ENCODE measurements at places on chromosomes 4 and X.

DNA sequence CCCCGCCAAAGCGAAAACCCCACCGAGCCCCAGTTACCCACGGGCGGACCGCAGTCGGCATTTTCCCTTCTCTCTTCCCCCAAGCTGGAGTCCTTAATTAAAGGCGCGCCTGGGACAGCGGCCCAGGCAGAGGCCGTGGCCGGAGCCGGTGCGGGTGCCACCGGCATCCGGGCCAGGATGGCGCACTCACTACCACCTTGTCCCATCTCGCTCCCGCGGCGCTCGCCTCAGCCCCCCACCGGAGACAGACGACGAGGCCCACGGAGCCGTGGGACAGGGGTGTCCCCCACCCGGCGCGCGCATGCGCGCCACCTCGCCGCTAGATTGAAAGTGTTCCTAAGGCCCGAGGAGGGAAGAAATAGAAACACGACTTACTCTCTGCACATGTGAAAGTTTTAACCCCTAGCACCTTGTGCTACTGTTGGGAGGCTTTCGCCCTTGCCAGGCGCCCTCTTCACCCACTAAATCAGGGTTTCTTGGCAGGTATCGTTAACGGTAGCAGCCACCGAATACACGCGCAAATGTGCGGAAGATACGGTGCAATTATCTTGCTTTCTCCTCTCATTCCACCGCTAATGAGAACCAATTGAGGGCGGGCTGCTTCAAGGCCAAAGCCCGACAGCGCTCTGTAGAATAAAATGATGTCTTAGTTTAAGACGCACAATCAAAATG, 64.3 kb upstream of the CCDC160 start:
- peak; percentile 24 for DNase-seq

DNA sequence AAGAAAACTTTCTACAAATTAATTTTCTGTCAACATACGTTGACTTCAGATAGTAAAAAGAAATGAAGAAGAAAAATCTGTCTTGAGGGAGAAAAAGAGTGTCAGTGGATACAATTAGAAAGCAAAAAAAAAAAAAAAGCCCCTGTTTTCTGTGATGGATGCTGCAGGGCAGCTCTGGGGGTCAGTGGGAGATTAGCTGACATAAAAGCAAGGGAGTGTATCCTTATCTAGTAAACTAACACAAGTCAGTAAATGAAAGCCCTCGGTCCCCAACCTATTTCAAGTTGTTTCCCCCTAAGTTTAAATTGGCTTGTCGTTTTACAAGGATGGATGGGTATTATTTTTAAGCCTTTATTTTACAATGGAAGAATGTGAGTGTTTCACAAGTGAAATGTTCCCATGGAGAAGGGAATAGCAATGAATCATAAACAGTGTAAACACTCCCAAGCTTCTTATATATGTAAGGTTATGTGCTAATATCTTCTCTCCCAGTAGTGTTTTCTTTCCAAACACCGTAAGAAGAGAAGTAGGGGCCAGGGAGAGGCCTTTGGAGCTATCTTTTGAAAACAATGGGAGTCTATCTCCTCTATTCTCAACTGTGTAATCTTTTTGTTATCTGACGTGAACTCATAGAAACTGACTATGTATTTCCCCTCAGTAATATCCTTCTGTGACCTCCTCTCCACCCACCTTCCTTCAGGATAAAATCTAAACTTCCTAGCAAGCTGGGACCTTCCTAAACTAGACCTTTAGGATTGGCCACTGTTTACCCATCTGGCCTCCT, 347.7 kb downstream of the FBXO8 start:
- no peak for DNase-seq

- no peak for DNase-seq
These were observed 695.4 kb downstream of the ARAP2 start for GRCh38 chr4:35548921-35549320.

DNA sequence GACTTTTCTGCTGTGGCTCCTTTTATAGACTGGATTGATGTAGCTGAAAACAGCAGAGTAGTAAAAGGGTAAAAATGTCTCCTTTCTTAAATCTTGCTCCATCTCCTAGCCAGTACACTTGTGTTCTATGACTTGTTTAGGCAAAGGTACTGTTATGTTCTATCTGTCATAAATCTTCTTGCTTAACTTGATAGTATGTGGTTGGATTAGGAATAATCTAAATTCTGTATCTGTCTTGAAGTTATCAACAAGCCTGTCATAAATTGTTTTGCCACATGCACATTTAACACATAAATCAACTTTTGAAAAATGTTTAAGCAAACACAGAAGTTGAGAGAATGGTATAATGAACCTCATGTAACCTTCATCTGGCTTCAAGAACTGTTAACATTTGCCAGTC, 157.0 kb downstream of the FRAS1 start:
- no peak for DNase-seq

GRCh38 chr4:88320780-88321373, 36.5 kb upstream of the PPM1K start:
- DNase-seq = peak; percentile 44

GRCh38 chrX:132001127-132001526, 22.0 kb upstream of the STK26 start:
- DNase-seq = no peak

- DNase-seq = no peak
These were observed 424.3 kb downstream of the GRXCR1 start for GRCh38 chr4:43316813-43317212.

- DNase-seq = no peak
These were observed 47.1 kb upstream of the SORBS2 start for GRCh38 chr4:185859111-185859510.

DNA sequence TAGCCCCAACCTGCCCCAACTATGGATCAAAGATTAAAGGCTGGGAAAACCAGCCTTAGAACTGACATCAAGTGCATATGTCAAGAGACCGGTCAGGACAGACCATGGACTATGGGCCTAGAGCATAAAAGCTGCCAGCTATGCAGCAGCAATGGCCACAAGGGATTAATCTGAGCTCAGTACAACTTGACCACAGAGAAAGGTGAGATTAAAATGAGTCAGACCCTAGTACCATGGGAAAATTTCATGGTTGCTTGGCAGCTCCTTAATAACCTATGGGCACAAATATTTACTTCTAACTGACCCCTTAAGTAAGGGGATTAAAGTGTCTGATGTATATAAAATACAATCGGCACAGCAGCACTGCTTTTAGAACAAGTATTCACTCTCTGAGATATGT, 54.4 kb downstream of the CBR4 start:
- no peak for DNase-seq

DNA sequence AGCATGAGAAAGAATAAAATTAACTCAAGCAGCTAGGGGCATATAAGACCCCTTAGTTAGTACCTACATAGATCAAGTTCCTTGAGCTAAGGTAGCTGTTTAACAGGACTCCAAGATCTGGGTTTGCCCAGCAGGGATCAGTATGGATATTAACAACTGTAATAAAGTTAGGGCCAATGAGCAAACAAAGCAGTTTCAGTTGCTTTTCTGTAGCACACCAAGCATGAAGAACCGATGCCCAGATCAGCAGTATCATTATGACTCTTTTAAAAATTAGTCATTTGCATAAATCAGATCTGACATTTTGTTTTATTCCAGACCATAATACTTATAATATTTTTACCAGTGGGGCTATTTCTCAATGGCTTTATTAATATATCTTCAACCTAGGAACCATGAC, 80.9 kb downstream of the C4orf33 start:
- DNase-seq = no peak

DNA sequence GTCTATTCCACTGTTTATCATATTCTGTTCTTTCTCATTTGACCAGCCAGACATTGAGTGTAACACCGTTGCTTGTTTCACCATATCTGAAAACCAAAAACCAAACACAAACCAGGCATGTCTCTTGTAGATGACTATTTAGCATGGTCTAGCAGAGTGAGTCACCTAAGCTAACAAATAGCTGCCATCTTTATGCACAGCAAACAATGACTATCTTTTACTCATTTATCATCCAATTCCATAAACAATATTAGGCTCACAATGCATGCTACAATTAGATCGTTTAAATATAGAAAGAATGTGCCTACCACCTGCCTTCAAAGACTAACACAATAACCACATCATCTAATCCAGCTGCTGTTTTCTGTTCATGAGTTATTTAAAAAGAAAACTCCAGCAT, 495.4 kb downstream of the PCDH19 start:
- DNase-seq = no peak

DNA sequence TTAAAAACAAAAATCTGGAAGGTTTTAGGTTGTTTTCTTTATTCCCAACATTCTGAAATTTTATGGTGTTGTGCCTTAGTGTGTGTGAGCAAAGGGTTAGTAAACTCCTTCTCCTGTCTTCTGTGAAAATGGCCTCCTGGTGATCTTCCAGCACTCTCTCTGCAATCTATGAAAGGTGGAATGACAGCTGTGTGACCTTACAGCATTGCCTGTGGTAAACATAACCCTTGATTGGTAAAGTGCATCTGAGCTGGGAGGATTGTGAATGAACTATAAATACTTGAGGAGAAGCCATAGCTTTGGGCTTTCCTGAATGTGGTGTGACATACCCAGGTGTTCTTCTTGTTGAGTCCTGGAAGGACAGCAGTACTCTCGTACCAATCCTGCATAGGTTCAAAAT, 10.0 kb downstream of the ART3 start:
- no peak for DNase-seq

DNA sequence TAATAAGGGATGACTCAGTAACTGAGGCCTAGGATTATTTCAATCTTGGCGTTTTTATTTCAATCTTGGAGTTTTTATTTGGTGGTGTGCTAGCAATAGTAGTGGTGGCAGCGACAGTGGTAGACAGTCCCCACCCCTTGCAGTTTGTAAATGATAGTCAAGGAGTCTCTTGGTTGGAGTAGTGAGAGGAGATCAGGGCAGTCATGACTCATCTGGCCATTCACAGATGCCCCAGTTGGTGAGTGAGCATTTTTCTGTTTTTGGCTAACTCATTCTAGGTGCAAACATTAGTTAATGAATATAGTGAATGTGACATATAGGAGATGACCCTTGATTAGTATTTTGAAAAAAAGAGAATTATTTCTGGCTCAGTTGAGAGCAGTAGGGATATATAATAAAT, 93.5 kb upstream of the ADAD1 start:
- DNase-seq = peak; percentile 13

- DNase-seq = peak; percentile 26
These were observed 214.3 kb downstream of the LDB2 start for GRCh38 chr4:16684097-16684496.

- DNase-seq = no peak
These were observed 632.4 kb upstream of the ZFP42 start for GRCh38 chr4:187362937-187363857.

GRCh38 chr4:124386648-124387047, 325.9 kb downstream of the ANKRD50 start:
- no peak for DNase-seq

DNA sequence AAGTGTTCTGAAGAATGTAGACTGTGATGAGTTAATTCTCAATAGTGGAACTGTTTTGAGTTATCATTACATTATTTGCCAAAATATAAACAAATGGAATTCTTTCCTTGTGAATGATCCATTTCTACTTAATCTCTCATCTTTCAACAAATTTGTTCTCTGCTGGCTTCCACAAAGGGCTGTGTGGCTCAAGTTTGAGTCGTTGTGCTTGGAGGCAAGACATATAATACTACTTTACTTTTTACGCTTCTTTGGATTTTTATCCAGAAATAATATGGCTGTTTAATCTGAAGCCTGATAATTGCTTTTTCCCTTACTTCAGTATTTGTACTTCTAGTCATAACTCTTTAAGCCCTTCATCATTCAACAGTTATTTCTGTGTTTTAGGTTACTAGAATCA, 169.5 kb downstream of the ARHGAP10 start:
- DNase-seq = peak; percentile 9

DNA sequence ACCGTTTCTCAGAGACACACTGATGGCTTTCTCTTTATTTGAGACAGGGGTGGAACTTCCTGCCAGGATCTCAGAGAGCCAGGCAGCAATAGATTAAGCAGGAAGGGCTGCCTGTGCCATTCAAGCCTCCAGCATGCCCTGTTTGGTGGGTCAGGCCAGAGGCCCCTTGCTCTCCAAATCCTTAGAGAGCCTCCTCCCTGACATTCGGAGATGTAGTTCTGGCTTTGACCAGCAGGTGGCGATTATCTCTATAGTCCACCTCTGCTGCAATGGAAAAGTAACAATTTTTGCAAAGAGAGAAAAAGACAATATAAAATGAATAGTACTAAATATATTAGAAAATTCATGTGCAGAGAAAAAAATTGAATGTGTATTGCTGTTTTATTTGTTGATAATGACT, 93.9 kb downstream of the NXF2B start:
- peak; percentile 32 for DNase-seq

DNA sequence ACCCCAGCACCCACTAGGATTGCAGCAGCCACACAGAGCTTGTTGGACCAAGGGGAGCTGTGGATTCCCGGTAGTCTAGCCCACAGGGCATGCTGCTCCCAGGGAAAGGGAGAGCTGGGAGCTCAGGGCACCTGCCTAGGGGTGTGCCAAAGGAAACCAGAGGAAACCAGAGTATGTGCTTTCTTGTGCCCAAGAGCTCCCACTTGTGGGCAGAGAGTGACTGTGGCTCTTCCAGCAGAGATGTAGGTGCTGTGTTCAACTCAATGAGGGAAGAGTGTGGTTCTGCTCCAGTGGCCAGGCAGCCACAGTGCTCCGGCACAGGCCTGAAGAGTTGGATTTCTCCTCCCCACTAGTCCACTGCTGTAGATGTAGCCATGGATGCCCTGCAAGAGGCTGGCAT, 1050.0 kb upstream of the INTU start:
- peak; percentile 5 for DNase-seq

GRCh38 chr4:14340321-14340720, 662.0 kb upstream of the CPEB2 start:
- no peak for DNase-seq

DNA sequence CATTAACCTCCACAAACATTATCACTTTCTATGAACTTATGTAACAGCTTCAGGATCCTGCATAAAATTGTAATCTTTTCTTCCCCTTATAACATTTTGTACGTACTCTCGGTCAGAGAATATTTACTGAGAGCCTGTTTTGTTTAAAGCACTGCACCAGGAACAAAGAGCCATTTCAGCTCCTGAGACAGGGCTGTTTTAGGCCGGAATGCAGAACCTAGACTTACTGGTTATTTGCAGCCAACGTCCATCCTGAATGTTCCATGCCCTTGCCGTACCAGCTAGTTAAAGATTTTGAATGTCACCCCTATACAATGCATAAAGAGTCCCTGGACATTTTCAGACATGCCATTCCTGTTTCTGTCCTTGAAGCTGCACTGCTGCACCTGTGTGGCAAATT, 248.8 kb downstream of the PCDH7 start:
- DNase-seq = no peak

- no peak for DNase-seq
These were observed 46.2 kb upstream of the FAM9A start for GRCh38 chrX:8847360-8847759.

- DNase-seq = peak; percentile 13
These were observed 101.9 kb downstream of the PCDH7 start for GRCh38 chr4:30821859-30822612.

- DNase-seq = no peak
These were observed 46.0 kb upstream of the C1QTNF7 start for GRCh38 chr4:15381806-15382338.

- no peak for DNase-seq
These were observed 183.2 kb upstream of the HS3ST1 start for GRCh38 chr4:11611868-11612267.

Measured in GM03348 (cell line).